ENCODE measurements at places on chromosomes 4 and X.
A peak's percentile ranks its signal among the peaks of the same experiment; 100 is the strongest.

GRCh38 chrX:72137846-72138495, 6.3 kb upstream of the RTL5 start:
- DNase-seq = no peak

- peak; percentile 4 for DNase-seq
Observed at GRCh38 chrX:139766545-139766983, 58.6 kb upstream of the MCF2 start.

DNA sequence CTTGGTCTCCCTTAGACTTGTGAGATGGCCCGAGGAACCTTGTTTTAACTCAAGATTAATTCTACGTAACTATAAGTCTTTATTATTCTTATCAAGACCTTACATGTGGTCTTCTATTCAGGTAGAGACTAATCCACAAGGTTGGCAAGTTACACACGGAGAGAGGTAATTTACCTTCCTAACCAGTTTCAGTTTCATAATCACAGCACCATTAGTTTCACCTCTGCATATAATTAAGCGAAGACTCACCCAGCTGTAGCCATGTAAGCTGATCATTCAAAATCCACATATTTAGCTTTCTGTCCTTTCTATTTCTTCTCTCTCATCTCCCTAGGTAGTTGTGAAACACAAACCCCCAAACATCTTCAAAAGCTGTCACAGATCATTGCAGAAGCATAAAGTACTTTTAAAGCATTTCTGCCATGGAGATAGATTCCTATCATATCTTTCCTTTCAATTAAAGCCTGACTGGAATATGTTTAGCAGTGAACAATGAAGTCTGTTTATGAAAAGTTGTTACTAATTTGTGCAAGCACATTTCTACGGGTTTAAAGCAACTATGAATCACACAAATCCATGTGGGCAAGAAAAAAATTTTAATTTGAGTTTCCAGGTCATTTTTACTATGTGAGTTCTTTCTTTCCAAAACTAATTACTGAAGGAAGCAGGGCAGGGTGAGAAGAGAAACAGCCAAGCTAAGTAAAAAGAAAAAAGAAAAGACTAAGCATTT, 78.5 kb downstream of the BTC start:
- DNase-seq = no peak

DNA sequence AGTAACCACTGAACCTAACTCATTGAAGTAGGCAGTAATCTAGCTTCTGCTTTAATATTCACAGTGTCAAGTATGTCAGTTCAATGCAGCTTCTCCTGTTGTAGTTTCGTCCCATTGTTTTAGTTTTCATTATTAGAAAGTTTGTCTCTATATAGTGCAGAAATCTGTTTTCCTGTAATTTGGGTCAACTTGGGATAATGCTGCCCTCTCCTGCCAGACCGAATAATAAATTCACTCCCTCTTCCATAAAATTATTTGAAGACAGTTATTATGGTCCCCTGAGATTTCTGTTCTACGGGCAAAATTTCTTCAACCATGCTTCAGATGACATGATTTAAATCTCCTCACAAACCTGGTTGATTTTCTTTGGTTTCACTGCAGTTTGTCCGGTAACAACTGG, 4.6 kb upstream of the LUZP4 start:
- no peak for DNase-seq

GRCh38 chr4:5705647-5706320, 2.6 kb downstream of the EVC2 start:
- DNase-seq = no peak

DNA sequence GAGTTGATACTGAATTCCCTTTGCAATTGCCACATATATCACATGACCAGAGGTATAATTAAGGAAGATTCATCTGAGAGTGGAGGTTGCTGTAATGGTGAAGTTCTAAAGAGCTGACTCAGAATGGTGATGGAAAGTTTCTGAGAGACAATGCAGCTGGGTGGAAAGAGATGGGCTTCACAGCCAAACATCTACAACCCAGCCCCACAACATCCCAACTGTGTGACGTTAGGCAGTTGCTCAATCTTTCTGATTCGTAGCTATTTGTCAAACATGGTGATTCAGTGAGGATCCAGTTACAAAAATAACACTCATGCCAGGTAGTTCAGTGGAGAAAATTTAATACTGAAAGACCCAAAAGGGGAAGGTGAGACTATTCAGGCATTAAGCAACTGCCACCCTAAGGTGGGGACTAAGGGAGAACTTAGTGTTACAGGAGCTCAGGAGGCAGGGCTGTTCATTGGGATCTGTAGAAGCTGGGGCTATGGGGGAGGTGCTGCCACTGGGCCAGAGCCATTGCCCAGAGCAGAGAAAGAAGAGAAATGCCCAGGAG, 6.9 kb upstream of the AFF1 start:
- no peak for DNase-seq

- no peak for DNase-seq
Observed at GRCh38 chr4:185405296-185405999, 8.8 kb downstream of the ANKRD37 start.

DNA sequence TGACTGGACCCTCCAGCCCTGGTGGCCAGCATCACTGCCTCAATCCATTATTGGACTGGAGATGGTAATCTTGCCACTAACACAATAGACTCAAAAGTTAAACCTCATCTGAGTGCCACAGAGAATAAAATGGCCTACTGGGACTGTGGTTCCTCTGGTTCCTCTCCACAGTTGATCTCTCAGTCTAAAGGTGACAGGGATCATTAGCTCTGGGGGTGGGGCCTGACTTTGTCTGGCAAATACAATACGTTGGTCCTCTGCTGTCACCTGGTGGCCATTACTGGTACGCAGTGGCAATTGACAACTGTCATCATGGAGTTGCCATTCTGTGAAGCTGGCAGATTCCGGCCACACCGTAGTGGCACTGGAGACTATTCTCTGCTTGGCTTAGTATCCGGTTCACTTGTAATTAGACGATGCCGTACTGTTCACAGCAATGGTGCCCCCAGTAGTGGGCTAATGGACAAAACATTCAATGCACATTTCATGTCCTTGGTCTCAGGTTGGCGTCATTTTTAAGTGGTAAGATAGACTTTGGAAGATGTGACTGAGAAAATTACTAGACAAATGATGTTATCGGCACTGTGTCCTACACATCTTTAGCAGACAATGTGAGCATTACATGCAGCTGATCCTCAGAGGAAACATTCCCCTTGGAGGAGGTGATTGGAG, 6.7 kb downstream of the FGFBP2 start:
- DNase-seq = peak; percentile 44

DNA sequence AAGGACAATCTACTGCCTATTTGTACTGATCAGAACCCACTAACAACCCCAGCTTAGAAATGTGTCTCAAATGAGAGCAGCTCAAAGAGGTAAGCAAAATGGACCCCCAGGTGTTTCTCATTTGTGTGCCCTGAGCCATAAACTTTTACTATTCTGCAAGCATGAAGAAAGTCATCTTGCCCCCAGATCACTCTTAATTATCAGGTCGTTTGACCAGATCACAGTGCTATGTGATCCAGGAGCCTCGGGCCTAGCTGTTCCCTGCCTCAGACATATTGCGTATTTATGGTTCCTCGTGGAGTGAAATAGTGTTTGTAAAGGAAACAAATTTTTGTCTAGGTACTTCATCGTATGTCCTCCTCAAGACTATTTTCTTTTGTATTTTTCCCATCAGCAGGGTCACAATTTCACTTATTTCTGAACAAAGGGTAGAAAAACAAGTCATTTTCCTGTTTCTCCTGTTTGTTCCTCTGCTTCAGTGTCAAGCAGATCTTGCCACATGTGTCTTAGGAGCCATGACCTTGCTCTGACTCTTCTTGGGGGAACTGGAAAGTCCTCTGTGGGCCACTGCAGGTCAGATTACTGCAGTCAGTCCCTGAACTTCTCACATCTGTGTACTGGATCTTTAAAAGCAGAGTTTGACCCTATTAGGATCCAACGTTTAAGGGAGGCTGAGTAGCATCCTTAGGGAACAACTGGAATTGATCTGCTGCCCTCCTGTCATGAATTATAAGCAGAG, 194.9 kb downstream of the PALLD start:
- DNase-seq = no peak

- DNase-seq = no peak
Observed at GRCh38 chr4:40995850-40996249, 218.5 kb downstream of the APBB2 start.

DNA sequence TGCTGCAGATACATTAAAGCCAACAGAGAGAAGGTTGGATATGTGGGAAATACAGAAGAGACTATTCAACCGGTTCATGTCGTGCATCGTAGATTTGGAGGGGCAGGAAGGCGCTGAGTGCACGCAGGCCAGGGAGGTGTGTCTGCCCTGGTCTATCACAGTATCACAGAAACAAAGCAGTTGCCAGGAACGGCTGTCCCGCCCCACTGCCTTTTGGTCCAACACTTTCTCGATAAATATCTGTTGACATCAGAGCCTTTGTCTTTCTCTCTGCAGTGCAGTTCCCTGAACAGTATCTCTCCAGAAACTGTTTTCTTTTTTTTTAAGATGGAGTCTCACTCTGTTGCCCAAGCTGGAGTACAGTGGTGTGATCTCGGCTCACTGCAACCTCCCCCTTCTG, 151.1 kb upstream of the BCOR start:
- no peak for DNase-seq

Measured in activated effector memory CD4-positive, alpha-beta T cell treated with Interleukin-2 at 50 U/mL for 16 hours (primary cell).